ENCODE measurements at places on chromosomes 4 and X.

DNA sequence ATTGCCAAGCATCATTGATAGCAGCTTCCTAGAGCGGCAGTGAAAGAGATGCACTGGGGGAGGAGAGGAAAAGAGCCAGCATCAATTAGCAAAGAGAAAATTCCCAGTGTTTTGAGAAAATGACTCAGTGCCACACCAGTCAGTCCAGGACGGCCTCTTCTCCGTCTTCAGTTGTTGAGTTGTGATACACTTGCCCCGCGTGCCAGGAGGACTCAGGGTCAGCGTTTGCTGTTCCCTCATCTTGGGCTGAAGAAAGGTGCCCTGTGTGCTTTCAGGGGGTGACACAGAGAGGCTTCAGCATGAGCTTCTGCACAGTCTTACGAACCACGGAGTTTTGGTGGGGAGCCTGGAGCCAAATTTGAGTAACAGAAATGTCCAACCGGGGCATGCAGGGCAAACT, 82.3 kb downstream of the GPR143 start:
- no peak overlapping the region for H3K4me3 ChIP-seq
- H3K27me3 ChIP-seq = no peaks in the 10 kb centered on the region
- H3K27ac ChIP-seq = no peak overlapping the region
- DNase-seq = no peak

DNA sequence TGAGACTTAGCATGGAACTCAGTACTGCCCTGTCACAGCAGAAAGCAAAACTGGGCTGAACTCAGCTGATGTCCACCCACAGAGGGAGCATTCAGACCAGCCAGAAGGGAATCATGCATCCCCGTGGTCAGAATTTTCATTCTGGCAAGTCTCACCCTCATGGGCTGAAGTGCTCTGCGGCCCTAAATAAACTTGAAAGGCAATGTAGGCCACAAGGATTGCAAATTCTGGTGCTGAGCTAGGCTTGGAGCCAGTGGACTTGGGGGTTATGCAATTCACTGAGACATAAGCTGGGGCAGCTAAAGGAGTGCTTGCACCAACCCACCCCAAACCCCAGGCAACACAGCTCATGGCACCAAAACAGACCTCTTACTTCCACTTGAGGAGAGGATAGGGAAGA, 494.1 kb downstream of the GABRG1 start:
- DNase-seq = no peak
- H3K27ac ChIP-seq = no peak overlapping the region
- H3K4me1 ChIP-seq = no peaks in the 10 kb centered on the region
- H3K27me3 ChIP-seq = no peaks in the 10 kb centered on the region

GRCh38 chrX:150449313-150449712, 86.2 kb downstream of the MAMLD1 start:
- no peaks in the 10 kb centered on the region for H3K36me3 ChIP-seq
- no peaks in the 10 kb centered on the region for H3K27me3 ChIP-seq
- no peak overlapping the region for H3K27ac ChIP-seq
- no peaks in the 10 kb centered on the region for H3K4me1 ChIP-seq

DNA sequence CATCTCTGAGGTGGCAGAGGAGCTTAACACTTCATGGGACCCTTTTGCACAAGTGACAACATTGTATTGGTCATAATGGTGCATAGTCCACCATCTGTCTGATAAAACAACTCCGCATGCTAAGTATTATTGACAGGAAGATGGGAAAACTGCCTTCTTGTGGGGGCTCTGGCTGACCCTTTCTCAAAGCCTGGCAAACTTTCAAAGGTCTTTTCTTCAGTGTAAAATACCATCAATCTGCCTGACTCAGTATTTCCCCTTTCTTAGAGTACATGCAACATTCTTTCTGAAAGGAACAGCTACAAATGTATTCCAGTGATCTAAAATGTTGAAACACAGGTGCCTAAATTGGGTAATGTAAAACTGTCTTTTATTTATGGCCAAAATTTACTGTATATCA, 89.1 kb downstream of the NAA11 start:
- H3K36me3 ChIP-seq = no peaks in the 10 kb centered on the region
- H3K4me1 ChIP-seq = no peaks in the 10 kb centered on the region

- no peaks in the 10 kb centered on the region for H3K27me3 ChIP-seq
- H3K36me3 ChIP-seq = no peaks in the 10 kb centered on the region
- H3K4me3 ChIP-seq = peak overlapping the region; percentile 71
- no peak overlapping the region for H3K27ac ChIP-seq
- DNase-seq = peak; percentile 88
Measured at GRCh38 chr4:2462218-2462991, 6.5 kb upstream of the RNF4 start.

GRCh38 chr4:42905591-42905990, 13.1 kb downstream of the GRXCR1 start:
- DNase-seq = no peak
- no peaks in the 10 kb centered on the region for H3K36me3 ChIP-seq
- no peaks in the 10 kb centered on the region for H3K27me3 ChIP-seq
- no peak overlapping the region for H3K4me3 ChIP-seq
- H3K27ac ChIP-seq = no peak overlapping the region

DNA sequence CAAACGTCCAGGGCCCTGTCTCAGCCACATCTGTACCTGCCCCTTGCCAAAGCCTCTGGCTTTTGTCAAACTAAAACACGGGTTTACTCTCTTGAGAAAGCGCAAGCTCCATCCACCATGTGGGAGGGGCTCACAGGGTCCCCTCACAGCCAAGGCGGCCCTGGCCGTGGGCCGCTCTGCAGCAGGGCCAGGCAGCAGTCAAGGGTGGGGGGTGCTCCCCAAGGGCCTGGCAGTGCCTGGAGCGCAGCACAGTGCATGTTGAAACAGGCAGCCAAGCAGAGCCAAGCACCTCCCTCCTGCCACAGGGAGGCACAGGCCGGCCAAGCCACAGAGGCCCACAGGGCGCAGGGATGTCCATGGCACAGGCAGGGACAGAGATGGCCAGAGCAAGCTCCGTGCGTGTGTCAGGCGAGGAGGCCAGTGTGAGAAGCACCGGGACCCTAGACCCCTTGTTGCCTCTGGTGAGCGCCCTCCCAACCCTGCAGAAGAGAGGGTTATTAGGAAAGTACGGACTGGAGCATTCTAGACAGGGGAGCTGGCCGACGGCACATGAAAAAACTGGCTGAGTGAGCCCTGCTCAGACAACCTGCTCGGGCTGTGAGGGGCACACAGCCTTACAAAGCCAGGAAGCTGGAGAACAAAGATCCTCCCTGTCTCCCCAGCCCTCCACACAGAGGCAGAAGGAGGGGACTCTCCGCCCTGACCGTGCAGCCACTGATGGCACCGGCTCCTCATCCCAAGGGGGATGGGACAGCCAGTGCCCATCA, 39.0 kb downstream of the FAM53A start:
- no peak for DNase-seq
- H3K4me1 ChIP-seq = no peaks in the 10 kb centered on the region
- no peak overlapping the region for H3K27ac ChIP-seq

GRCh38 chrX:9940421-9940820, 26.7 kb upstream of the CLDN34 start:
- H3K36me3 ChIP-seq = no peaks in the 10 kb centered on the region
- no peak for DNase-seq
- H3K4me3 ChIP-seq = no peak overlapping the region

- H3K4me1 ChIP-seq = no peaks in the 10 kb centered on the region
- no peaks in the 10 kb centered on the region for H3K27me3 ChIP-seq
- H3K27ac ChIP-seq = no peak overlapping the region
- H3K36me3 ChIP-seq = no peaks in the 10 kb centered on the region
- no peak overlapping the region for H3K4me3 ChIP-seq
Measured at GRCh38 chr4:55560096-55560495, 13.4 kb upstream of the CLOCK start.

Measured in aorta (tissue), 5 donors.